ENCODE measurements at places on chromosomes 2 and 18. TPM values are rescaled to one million over a fixed set of nuclear protein-coding genes. Genes with fewer than 3 reads are reported as not detected.

DNA sequence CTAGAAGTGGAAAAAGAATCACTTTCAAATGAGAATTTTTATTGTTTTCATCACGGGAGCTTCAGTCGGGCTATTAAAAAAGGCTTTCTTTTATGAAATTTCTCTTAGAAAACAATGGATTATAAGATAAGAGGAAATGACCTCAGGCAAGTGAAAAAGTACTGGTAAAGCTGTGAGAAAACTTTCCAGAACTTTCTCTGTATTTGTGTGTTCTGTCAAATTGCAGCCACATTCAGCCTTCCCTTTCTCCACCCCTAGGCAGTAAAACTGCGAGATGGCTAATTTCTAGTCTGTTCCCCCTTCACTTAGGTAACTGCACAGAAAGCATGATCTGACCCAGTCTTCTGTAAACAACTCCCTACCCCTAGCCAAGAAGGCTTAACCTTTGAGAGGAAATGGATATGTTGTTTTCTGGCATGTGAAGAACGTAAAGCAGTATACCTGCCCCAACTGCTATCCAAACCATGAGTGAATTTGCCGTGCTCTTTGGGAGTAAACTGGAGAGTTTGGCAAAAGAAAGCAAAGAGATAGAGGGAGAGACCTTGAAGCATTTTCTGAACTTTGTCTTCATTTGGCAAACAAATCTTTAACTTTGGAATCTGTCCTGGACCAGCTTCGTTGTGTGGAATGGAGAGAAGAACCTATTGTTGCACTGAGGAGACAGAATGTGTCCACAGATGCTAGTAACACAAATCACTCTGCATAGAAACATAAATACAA lies 105.4 kb downstream of the ETAA1 start:
- no peak for DNase-seq

Gene RAB6D
- polyA plus RNA-seq, result 0.24 TPM

DNA sequence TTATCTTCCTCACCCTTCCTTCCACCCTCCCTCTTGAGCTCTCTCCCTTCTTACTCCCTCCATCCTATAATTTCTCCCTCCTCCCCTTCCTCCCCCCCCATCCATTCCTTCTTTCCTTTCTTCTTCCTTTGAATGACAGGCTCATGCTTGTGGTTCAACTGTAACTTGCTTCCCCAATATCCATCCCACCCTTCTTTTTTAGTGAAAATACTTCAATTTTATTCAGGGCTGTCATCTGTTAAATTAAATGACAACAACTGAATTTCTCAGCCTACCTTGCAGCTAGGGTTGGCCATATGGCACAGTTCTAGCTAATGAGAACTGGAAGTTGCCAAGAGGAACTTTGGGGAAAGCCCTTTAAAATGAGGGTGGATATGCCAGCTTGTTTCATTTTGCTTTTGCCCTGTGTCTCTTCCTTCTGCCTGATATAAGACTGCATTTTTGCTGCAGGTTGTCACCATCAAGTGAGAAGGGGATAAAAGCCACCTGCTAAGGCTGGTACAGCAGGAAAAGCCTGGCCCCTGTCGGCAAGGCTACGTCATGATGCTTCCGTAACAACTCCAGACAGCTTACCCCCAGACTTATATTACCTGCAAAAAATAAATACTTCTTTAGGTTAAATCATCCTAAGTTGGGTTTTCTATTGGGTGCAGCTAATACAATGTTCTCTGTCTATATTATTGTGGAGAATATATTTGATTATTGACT lies 121.8 kb downstream of the NXPH2 start:
- DNase-seq, result no peak

GRCh38 chr2:238108423-238109183 lies 8.5 kb downstream of the ESPNL start:
- DNase-seq, result peak; percentile 51

- DNase-seq, result no peak
These were observed 12.3 kb downstream of the DSG2 start for GRCh38 chr18:31510319-31510718.

Gene GALNT5
- 0.06 TPM for polyA plus RNA-seq

GRCh38 chr18:76859474-76860339 lies 37.4 kb downstream of the ZNF236 start:
- DNase-seq, result no peak

Gene ATOH8
- 18.6 TPM for polyA plus RNA-seq

GRCh38 chr2:239895669-239896068 lies 129.5 kb downstream of the NDUFA10 start:
- DNase-seq, result no peak

Gene IL37
- polyA plus RNA-seq, result not detected

GRCh38 chr2:146246002-146246735 lies 1598.7 kb upstream of the ACVR2A start:
- no peak for DNase-seq

GRCh38 chr2:41000374-41000773 lies 548.5 kb upstream of the SLC8A1 start:
- DNase-seq, result no peak

- peak; percentile 29 for DNase-seq
These were observed 25.7 kb upstream of the OTOS start for GRCh38 chr2:240166191-240166590.

GRCh38 chr2:100289020-100289419 lies 33.3 kb downstream of the LONRF2 start:
- DNase-seq, result no peak

GRCh38 chr2:43563679-43564078 lies 32.2 kb downstream of the THADA start:
- no peak for DNase-seq

GRCh38 chr2:59824314-59824713 lies 729.1 kb downstream of the BCL11A start:
- no peak for DNase-seq

DNA sequence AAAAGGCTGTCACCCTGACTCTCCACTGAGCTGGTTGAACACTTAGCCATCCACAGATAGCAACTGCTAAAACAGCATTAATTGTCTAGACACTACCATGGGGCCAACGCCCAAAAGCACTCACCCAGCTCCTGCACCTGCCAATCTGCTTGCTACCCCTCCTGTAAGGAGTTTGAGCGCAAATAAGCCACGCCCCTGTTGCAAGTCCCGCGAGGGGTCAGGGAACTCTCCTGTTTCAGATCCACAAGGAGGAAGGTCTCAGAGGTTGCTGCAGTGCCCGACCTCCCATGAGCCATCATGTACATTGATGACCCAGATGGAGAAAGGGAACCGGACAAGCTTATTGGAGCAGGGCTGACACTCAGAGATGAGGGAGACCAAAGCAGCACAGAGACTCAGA lies 106.8 kb downstream of the ZNF516 start:
- DNase-seq, result no peak

Data from kidney (tissue), 22 donors.